ENCODE measurements at places on chromosomes 16 and 17.

DNA sequence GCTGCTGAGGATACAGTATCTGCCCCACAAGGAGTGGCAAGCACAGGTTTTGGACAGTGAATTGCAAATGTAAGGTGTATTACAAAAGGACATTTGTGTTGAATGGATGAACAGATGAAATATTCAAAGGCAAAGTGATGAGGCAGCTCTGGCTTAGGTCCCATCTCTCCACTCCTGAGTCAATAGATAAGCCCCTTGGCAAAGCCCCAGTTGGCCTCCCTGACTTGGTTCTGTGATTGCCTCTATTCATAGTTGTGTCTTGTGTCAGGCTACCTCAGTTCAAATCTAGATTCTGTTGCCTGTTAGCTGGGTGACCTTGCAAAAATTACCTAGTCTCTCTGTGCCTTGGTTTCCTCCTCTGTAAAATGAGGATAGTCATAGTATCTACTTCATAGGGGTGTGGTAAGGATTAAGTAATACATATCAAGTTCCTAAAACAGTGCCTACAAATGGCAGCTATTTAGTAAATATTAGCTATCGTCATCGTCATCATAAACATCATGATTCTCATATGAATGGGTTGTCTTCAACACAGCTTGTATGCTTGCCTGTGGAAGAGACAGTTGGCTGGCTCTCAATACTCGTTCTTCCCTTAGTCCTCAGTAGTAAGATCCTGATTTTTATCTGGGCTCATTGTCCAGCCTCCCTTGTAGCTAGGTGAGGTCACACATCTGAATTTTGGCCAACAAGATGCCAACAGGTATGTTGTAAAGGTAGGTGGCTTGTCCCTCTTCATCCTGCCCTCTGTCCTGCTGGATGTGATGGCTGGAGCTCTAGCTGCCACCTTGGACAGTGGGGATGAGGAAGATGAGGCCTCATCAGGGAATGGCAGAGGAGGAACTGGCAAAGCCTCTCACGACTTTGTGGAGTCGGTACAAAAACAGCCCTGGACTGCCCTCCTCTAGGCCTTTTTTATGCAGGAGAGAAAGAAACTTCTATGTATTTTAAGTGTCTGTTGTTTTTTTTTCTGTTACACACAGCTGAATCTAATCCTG, 2.1 kb upstream of the MFAP4 start:
- no peak for DNase-seq

DNA sequence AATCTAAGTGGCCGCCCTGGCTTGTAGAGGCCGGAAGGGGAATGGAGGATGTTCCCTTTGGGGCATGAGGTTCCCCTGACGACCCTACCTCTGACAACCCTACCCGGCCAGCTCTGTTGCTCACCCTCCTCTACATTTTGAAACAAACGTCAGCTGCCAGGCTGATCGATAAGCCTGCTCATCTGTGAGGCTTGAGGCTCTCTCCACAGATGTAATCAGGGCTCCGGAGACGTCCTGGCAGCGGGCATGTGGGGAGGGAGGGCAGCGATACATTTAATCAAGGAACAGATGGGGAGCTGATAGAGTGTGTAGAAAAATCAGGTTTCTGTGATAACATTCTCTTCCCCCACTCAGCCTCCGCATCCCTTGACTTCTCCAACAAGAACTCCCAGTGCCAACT, 212.3 kb upstream of the SDK2 start:
- no peak for DNase-seq

DNA sequence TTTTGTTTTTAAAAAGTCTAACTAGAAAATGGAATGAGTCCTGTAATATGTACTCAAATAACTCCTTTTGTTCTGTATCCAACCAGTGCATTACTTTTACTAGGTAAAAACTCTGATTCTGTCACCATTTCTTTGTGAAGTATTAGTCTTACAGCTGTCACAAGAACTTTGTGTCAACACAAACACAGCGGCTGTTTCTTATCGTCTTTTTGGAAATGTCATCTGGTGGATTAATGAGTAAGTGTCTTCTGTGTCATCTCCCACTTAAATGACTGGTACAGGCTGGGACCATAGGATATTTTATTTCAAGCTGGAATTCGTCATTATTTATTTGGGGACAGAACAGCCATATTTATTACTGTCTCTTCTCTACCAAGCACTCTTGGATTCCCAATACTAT, 19.1 kb upstream of the ALDH3A2 start:
- no peak for DNase-seq

DNA sequence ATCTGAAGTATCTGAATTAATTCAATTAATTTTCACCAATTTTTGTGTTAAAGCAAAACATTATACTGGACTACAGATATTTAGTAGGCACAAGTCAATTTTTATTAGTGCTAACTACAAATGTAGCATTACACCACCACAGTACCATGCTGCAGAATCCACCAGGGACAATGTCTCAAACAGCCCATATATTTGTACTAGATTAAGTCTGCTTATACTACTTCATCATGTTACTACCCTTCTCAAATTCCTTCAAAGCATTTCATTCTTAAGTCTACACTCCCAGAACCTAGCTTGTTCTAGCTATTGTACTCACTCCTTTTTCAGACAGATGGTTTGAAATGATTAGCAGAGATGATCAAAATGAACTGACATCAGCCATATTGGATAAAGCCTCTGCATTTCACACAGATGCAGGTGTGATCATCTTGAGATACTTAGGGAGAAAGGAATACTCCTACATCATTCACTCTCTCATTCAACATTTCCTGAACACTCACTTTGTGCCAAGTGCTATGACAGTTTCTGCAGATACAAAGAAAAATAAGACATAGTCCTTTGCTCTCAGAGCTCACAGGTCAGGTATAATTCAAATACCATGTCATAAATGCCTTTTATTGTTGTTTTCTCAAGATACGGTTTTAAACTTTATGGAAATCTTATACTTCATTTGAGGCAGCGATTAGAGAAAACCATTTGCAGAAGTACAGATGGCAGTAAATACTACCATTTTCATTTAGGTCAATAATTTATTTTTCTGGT, 47.7 kb downstream of the SMURF2 start:
- DNase-seq = no peak

DNA sequence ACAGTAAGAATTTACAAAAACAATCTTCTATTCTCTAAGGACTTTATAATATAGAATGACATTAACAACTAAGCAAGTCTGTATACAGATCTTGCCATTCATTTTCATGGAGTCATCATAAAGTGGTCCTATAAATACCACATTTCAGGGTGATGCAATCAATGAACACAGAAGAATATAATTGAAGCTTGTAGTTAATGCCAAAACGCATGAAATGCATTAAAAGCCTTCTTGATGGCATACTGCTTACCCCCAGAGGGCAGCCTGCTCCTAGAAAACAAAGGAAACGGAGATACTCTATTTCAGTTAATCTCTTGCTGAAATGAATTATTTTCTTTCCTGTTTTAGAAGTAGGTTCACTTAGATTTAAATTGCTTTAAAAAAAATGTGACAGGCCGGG, 45.2 kb upstream of the STAC2 start:
- DNase-seq = peak; percentile 65

DNA sequence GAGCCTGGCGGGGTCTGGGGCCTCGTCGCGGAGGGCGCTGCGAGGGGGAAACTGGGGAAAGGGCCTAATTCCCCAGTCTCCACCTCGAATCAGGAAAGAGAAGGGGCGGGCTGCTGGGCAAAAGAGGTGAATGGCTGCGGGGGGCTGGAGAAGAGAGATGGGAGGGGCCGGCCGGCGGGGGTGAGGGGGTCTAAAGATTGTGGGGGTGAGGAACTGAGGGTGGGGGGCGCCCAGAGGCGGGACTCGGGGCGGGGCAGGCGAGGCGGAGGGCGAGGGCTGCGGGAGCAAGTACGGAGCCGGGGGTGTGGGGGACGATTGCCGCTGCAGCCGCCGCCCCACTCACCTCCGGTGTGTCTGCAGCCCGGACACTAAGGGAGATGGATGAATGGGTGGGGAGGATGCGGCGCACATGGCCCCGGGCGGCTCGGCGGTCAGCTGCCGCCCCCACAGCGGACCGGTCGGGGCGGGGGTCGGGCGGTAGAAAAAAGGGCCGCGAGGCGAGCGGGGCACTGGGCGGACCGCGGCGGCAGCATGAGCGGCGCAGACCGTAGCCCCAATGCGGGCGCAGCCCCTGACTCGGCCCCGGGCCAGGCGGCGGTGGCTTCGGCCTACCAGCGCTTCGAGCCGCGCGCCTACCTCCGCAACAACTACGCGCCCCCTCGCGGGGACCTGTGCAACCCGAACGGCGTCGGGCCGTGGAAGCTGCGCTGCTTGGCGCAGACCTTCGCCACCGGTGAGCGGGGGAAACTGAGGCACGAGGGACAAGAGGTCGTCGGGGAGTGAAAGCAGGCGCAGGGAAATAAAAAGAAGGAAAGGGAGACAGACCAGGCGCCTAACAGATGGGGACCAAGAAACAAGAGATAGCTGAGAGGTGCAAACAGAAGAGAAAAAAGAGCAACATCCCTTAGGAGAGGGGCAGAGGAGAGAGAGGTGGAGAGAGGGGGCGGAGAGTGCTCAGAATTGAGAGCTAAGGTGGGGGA, at the start of gene PNMT:
Gene PNMT, plus strand, starts transcription at position 509 of the 980 bp plus-strand sequence. Its CDS starts 23 bp downstream, at position 532.
- peak; percentile 13 for DNase-seq

- DNase-seq = no peak
These were observed 5.3 kb downstream of the GPRC5B start for GRCh38 chr16:19879241-19879792.

DNA sequence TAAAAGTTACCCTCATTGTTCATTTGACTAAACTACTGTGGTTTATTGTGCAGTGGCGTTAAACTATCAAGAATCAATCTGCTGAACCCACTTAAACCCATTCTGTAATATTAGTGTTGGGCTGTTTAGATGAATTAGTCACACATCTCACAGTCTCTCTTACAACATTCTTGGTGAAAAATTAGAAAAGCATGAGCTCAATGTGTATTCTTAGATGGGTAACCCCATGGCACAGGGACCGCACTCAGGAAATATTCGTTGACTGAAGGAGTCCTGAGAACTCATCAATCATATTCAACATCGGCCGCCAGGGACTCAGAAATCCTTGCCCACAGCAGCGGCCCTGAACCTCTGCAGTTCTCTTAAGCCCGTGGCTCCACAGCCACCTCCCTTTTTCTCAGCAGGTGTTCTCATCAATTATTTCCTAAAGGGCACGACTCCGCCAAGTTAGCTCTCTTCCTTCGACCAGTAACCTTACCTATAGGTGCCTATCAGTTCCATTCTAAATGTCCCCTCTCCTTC, 155.6 kb downstream of the STX8 start:
- no peak for DNase-seq

GRCh38 chr17:50594128-50594823, 33.8 kb downstream of the CACNA1G start:
- DNase-seq = no peak

- DNase-seq = no peak
These were observed 205.4 kb downstream of the CCDC182 start for GRCh38 chr17:57539529-57540301.
